ENCODE measurements at places on chromosomes 7 and 10. TPM values are rescaled to one million over a fixed set of nuclear protein-coding genes. Genes with fewer than 3 reads are reported as not detected.

TRPV5 gene
- not detected for total RNA-seq

PRF1 gene
- total RNA-seq: not detected

FOXP2 gene
- not detected for total RNA-seq

CYP26A1 gene
- 3.0 TPM for total RNA-seq

SPDYE1 gene
- total RNA-seq: not detected

ABCB4 gene
- total RNA-seq: not detected

CYP51A1 gene
- total RNA-seq: 41.0 TPM

GPR15LG gene
- not detected for total RNA-seq

FRMD4A gene
- 3.3 TPM for total RNA-seq
